ENCODE measurements at places on chromosomes 1 and 21.
A peak's percentile ranks its signal among the peaks of the same experiment; 100 is the strongest.

DNA sequence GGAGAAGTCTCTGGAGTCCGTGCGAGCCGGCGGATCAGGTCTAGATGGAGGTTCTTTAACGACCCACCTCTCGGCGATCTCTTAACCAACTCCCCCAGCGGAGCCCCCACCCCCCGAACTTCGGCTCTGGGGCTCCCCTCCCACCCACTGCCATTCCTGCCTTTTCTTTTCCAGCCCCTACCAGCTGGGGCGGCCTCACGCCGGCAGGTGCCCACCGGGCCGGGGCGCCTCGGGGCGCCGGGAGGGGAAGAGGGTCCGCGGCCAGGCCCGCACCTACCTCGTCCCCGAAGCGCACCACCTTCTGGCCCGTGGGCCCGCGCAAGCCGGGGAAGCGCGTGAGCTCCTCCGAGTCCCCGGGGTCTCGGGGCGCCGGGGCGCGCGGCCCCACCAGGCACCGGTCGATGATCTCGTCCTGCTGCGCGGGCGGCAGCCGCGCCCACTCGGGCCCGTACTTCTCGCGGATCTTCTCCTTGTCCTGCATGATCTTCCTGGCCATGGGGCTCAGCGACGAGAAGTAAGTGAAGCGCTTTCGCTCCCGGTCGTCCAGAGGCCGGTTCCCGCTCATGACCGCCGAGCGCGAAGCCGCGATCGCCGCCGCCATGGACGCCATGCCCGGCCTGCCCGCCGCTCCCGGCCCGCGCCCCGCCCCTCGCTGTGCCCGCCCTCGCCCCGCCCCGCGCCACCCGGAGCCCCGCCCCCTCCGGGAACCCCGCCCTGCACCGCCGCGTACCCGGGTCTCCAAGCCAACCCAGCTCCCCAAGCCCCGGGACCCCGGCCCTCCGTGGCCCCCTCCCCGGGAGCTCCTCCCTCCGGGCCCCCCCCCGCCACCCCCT is at the start of gene C1orf198:
TSS of gene C1orf198 (minus strand) at position 619 of the 833 bp plus-strand sequence. CDS start at position 610, 9 bp downstream.
- DNase-seq, result peak; percentile 45

DNA sequence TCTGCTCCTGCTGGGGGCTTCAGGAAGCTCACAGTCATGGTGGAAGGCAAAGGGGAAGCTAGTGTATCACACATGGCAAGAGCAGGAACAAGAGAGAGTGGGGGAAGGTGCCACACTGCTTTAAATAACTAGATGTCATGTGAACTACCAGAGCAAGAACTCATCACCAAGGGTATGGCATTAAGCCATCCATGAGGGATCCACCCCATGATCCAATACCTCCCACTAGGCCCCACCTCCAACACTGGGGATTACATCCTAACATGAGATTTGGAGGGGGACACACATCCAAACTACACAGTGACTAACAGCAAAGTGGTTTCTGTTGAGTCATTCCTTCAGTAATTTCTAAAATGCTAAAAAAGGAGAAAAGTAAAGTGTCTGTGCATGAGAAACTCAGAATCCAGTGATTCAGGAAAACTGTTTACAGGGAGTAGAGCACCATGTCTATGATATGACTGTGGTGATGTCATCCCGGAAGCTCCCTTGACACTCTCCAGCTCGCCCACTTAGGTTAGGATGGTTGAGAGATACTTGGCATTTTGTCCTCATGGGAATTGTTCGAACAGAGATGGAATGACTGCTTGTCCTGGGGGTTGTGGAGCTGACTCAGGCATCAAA is 50.3 kb downstream of the CHD1L start:
- DNase-seq, result peak; percentile 79

DNA sequence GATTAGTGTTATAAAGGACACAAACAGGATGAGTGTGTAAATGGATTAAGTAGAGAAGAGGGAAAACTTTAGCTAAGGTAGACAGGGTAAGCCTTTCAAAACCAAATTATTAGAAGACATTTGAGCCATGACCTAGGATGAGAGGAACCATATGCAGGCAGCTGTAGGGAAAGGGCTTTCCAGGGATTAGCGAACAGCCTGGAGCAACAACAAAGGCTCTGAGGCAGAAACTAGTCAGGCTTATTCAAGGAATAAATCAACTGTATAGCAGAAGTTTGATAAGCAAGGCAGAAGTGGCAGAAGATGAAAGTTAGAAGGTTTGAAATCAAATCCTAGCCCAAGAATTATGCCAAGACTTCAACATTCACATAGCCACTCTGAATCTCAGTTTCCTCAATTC is 21.3 kb downstream of the AIDA start:
- DNase-seq, result no peak

DNA sequence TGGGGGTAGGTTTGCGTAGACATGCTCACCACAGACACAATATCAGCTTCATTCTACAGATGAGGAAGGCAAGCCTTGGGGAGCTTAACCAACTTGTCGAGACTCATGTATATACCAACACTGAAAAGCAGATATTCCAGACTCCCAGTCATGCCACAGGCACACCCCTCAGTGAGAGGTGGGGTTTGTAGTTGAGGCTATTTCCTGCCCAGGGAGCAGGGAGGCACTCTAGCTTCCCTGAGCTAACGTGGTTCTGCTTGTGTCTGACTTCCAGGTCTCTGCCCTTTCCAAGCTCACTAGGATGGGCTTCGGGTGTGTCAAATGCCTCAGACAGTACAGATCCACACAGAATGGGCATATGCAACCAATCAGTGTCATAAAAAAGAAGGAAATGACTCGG is 122.3 kb upstream of the RUNX1 start:
- no peak for DNase-seq

GRCh38 chr1:240500647-240501046 is 111.3 kb downstream of the GREM2 start:
- DNase-seq, result no peak

DNA sequence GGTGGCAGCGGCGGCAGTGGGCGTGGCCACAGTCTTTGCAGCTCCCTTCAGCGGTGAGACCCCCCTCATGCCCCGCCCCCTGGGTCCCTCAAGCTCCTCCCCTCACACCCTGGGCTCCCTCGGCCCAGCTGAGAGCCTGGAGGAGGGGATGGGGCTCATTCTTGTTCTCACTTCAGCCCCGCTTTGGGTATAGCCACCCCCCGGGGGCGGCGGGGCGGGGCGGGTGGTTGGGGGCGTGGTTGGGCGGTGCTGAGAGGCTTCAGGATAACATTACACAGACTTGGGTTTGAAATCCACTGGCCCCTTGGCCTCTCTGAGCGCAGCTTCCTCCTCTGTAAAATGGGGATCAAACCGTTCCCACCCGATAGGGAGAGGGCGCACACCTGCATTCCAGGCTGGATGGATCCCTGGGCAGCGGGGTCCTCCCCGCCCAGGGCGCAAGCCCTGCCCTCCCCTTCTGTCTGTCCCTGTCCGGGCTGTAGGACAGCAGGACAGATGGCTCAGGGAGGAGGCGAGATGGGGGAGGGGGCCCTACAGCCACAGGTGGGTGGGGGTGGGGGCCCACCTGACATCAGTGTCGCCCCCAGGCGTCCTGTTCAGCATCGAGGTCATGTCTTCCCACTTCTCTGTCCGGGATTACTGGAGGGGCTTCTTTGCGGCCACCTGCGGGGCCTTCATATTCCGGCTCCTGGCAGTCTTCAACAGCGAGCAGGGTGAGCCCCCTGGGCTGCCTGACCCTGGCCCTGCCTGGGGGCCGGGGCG is 5.1 kb downstream of the CLCNKA start:
- DNase-seq, result no peak
